GM10248 (cell line): ENCODE measurements at places on chromosomes 16 and 17.

DNA sequence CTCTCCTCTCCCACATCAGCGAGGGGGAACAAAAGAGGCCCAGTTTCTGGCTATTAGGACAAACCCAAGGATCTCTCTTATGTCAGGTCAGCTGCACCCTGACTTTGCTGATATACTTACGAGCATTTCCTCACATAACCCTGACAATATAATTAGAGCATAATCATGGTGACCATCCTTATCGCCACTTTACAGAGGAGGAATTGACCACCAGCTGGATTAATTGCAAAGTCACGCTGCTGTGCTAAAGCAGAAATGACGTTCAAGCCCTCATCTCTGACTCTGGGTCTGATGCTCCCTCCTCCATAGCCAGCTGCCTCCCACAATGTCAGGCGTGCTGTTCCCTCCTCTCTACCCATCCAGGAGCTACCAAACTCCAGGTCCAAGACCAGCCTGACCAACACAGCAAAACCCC lies 42.6 kb downstream of the TRARG1 start:
- DNase-seq = no peak

DNA sequence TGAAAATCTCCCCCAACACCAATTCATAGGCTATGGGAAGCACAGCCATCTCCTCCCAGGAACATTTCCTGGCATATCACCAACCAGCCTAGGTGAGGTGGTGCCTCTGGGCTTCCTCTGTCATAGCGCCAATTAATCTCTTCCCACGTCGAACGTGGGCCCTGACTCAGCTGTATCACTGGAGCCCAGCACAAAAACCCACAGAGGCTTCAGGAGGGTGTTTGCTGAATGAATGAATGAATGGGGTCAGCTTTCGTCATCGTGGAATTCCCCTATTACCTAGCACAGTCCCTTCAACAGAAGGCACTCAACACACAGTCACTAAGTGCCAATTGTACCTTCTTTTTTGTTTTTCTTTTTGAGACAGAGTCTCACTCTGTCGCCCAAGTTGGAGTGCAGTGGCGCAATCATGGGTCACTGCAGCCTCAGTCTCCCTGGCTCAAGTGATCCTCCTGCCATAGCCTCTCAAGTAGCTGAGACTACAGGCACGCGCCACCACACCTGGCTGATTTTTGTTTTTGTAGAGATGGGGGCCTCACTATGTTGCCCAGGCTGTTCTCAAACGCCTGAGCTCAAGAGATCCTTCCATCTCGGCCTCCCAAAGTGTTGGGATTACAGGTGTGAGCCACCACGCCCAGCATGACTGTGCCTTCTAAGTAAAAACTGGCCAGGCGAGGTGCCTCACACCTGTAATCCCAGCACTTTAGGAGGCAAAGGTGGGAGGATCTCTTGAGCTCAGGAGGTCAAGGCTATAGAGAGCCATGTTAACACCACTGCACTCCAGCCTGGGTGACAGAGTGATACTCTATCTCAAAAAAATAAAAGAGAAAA lies 4.1 kb downstream of the ZNF688 start:
- no peak for DNase-seq

- DNase-seq = no peak
Observed at GRCh38 chr17:65173284-65173793, 36.2 kb downstream of the RGS9 start.

DNA sequence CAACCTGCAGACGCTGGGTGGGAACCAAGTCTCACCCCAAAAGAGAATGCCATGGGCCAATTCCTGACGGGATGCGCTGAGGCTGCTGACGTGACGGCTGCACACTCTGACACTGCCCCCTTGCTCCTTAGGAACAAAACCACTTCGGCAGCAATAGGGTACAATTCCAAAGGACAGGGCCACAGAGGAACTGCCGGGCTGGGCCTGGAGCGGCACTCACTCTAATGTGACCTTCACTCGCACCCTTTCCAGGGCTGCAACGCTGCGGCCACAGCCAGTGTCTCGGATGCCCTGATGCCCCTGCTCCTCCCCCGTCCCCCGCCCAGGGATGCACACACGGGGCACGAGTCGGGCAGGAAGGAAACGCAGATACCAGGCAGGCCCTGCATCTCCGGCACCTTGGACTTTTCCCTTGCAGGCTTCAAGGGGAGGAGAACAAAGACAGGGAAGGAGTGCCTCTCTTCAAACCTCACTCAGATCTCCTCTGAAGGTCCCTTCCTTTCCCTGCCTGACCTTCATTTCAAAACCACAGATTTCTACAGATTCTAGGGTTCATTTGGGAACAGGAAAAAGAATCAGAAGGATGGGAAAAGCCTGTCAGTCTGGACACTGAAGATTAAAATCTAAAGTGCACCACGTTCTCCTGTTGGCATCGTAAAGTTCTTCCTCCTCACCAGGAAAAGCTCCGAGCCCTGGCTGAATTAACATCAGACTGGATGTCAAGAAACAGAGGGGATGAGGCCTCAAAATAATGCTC lies 2.3 kb downstream of the PITPNA start:
- DNase-seq = no peak

DNA sequence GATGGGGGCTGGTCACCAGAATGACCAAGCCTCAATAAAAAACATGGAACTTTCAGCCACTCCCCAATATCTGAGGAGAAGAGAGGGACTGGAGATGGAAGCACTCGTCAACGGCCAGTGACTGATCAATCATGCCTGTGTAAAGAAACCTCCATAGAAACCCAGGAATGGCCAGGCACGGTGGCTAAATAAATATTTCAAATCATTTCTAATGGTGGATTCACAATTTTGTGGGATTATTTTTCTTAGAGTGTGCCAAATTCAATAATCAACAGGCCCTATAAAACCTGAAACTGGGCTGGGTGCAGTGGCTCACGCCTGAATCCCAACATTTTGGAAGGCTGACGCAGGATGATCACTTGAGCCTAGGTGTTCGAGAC lies 16.4 kb downstream of the NSMCE1 start:
- no peak for DNase-seq

DNA sequence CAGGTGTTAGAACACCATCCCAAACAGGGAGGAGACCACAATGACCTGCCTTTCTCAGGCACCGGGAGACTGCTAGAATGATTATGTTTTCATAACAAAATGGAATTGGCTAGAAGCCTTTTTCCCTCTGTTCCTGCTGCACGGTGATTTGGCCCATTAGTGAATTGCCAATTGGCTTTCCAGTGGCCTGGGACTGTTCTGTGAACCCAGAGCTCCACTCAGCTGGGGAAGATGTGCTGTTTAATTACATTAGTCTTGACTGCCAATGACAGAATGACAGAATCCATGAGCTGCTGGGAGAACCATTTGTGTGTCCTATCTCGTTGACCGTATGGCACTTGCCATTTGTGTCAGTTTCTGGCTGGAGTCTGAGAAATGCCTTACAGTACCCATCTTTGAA lies 242.9 kb downstream of the CDH11 start:
- no peak for DNase-seq

- no peak for DNase-seq
Observed at GRCh38 chr16:66542396-66542795, 7.5 kb downstream of the TK2 start.
